ENCODE measurements at places on chromosomes 1 and 21.

DNA sequence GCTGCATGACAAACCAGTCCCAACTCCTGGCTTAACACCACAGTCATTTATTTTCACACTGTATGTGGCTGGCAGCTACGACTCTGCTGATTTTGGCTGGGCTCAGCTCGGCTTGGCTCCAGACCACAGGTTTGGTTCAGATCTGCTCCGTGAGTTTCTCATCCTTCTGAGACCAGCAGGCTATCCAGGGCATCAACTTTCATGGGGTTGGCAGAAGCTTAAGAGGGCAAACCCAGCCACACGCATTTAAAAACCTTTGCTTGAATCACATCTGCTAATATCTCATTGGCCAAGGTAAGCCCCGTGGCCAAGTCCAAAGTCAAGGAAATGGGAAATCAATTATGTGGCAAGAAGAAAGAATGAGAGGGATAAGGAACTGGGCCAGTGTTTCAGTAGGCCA lies 574.2 kb downstream of the MATN1 start:
- DNase-seq: no peak

- DNase-seq: no peak
Measured at GRCh38 chr21:31482460-31482859, 138.4 kb upstream of the TIAM1 start.

DNA sequence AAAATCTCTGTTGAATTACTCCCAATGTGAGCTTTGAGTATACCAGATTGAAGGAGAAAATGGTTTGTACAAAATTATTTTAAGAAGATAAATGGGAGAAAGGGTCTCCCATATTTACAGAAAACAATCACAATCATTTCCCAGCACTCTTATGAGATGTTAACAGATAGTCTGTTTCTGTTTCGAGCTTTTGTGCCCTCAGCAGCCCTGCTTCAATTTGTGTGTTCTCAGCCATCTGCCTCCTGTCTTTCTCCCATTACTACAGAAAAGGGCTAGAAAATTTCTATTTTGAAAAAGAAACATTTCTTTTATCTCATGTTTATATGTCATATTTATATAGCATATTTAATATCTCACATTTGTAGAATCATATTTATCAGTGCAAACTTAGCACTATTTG lies 498.4 kb downstream of the TTLL7 start:
- no peak for DNase-seq

DNA sequence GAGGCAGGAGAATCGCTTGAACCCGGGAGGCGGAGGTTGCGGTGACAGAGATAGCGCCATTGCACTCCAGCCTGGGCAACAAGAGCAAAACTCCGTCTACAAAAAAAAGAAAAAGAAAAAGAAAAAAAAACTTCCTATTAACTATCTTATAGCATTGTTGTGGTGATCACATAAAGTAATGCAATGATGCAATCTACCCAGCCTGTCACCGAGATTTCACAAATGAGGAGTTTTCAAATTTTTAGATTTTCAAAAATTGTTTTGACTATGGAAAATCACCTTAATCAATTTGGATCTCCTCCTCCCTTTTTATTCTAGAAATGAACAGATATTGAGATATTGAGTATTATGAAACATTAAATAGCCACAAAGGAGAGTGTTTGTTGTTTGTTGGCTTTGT lies 8.0 kb downstream of the FMO5 start:
- no peak for DNase-seq

GRCh38 chr1:177511036-177511435 lies 340.3 kb downstream of the BRINP2 start:
- DNase-seq: no peak
